CD4-positive, alpha-beta memory T cell (primary cell): ENCODE measurements at places on chromosomes 4 and X.
A peak's percentile ranks its signal among the peaks of the same experiment; 100 is the strongest.

- DNase-seq = no peak
Measured at GRCh38 chr4:70571772-70572171, 20.3 kb upstream of the AMBN start.

GRCh38 chr4:115851918-115852766 is 738.7 kb upstream of the NDST4 start:
- peak; percentile 5 for DNase-seq

DNA sequence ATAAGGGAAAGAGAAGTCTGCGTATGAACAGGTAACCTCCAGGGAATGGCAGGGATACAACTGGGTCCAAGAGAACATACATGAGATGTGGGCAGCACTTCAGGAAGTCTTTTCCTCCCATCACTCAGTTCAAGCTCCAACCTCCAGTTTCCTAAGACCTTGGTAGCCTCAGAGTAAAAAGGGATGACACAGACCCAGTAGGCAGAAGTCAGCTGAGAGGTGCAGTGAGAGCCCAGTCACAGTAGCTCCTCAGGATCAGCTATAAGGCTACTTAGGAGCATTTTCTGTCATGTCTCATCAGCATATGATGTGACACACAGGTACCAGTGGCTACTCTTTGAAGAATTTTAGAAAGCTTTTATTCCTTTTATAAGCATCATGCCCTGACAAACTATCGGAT is 12.5 kb upstream of the STS start:
- DNase-seq = no peak

DNA sequence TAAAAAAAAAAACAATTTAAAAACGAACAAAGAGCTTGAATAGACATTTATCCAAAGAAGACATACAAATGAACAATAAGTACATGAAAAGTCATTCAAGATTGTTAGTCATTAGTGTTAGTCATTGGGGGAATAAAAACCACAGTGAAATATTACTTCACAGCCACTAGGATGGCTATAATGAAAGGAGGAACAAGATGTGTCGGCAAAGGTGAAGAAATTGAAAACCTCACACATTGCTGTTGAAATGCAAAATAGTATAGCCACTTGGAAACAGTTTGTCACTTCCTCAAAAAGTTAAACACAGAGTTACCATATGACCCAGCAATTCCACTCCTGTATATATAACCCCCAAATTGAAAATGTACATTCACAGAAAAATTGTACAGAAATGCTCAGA is 45.2 kb upstream of the SLC39A8 start:
- DNase-seq = no peak

DNA sequence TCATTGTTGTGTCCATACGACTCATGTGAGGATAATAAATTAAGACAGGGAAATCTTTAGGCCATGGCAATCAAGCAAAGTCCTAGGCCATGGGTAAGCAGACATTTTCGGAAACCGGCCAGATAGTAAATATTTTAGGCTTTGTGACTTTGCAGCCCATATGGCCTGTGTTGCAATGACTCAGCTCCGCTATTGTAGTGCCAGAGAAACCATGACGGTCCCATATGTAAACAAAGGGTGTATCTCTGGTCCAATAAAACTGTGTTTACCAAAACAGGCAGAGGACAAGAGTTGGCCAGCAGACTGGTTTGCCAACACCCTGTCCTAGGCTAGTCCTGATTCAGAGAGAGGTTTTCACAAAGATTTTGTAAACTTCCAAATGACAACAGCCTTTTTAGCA is 5.0 kb downstream of the FAM114A1 start:
- no peak for DNase-seq

DNA sequence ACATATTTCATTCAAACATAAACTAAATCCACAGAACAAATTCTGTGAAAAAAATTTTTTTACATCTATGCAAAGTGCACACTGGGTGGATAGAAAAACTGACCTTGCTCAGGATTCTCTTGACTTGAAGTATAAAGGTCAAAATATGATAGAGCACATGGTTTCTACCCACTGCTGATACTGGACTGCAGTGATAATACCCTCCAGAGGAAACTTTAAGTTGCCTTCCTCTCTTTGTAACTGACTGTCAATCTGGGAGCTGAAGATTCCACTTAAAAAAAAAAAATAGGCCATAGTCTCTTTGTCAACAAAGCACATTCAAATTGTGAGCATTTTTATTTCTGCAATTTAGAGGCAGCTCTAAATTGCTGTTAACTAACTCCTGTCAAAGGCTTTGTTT is 3.2 kb upstream of the AMMECR1 start:
- DNase-seq = no peak

DNA sequence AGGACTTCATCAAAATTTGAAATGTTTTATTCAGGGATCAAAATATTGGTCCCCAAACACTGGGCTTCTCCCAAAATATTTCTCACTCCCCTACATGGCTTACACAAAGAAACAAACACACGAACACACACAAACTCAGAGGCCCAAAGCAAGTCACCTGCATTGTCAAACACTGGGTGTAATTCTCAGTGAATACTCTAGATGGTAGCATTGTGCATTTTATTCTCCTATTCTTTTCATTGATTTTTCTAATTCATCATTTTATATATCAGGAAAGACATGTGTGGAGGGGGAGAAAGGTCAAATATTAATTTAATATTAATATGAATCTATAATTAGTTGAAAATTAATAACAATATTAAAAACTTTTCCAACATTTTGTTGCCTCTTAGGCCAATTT is 72.3 kb upstream of the TNMD start:
- no peak for DNase-seq
